Hypothalamus (tissue), 51 donors: ENCODE measurements at places on chromosomes 2 and 18.

DNA sequence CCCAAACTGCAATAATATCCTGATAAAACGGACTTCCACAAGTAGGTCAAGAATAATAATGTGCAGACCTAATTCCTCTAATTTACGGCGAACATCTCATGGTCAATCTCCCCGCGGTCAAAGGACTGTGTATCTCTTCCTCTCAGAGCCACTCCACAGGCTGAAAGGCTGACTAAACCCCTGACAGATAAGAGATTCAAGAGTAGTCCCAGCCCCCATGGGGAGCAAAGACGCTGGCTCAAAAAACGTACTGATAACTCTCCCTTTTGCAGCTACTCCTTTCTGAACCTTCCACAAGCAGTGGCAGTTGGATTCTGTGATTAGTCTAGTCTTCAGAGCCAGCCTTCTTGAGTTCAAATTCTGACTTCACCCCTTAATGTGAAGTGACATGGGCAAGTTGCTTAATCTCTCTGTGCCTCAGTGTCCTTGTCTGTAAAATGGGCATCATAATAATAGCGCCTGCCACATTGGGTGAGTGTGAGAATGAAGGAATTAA, 19.7 kb upstream of the IL18R1 start:
- DNase-seq = no peak

- no peak for DNase-seq
Measured at GRCh38 chr2:211114826-211115455, 558.5 kb downstream of the CPS1 start.

- no peak for DNase-seq
Measured at GRCh38 chr2:180523621-180524340, 456.6 kb upstream of the UBE2E3 start.

DNA sequence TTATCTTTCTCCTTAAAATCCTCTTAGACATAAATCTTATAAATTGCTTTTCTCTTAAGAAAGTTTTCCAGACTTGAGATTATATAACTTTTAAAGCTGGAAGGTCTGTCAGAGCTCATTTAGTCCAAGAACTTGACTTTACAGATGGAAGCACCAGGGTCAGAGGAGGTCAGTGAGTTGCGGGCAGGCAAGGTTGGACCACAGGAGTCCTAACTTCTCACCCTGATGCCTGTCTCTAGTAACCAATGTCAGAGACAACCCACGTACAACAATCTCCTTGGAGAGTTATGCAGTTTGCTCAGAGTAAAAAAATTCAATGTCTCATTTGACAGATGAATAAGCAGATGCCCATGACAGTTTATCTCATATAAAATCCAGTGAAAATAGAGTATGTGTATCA, 203.9 kb downstream of the DLGAP1 start:
- no peak for DNase-seq
